ENCODE measurements at places on chromosomes 5 and 9.

GRCh38 chr9:110133059-110133458 is 74.9 kb downstream of the C9orf152 start:
- no peak for DNase-seq

GRCh38 chr9:93612796-93613154 is 36.4 kb downstream of the PHF2 start:
- no peak for DNase-seq

- no peak for DNase-seq
Measured at GRCh38 chr9:77020413-77021290, 1.2 kb downstream of the FOXB2 start.

DNA sequence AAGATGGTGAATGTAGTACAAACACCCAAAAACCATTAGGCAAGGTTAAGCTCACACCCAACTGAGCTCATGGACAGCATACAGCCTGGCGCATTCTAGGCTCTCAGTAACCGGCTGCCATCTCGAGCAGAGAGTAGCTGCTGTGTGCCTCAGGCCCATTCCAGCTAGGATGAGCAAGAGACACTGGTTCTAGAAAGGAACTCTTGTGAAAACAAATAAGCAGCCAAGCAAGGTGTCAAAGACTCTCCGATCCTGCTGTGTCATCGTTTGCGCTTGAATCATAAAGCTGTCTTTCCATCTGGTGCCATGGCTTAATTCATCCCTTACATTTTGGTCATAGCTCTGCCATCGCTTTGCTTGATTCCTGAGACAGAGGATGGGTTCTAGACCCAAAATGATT is 135.4 kb upstream of the MSX2 start:
- DNase-seq = no peak

- no peak for DNase-seq
Measured at GRCh38 chr5:4028384-4028783, 432.8 kb downstream of the IRX1 start.

GRCh38 chr5:531749-532315 is 7.6 kb upstream of the SLC9A3 start:
- no peak for DNase-seq

DNA sequence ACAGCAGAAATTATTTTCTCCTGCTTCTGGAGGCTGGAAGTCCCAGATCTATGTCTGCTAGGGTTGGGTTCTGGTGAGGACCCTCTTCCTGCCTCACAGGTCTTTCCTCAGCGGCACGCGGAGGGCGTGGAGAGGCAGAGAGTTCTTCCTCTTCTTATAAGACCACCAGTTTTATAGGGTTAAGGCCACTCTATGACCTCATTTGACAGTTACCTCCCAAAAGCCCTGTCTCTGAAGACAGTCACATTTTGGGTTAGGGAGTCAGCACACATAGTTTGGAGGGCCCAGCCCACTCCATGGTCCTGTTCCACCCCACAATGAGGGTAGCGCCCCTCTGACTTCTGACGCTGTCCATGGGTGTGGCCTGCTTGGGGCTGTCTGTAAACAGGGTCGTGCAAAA is 46.7 kb downstream of the TRIP13 start:
- DNase-seq = no peak

DNA sequence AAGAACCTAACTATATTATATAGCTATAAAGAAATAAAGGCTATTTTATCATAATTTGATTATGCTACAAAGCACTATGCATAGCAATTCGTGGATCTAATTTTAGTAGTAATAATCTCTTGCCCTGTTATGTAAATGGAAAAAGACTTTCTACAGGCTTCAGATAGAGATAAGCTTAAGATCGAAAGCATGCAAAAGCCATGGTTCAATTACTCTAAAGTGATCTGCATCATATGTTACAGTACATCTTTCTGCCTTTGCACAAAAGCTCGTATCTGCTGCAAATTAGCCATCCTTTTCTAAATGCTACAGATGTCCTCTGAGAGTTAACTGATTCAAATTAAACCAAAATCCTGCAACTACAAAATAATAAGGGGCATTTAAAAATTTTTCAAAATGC is 234.8 kb upstream of the TMEM161B start:
- no peak for DNase-seq

DNA sequence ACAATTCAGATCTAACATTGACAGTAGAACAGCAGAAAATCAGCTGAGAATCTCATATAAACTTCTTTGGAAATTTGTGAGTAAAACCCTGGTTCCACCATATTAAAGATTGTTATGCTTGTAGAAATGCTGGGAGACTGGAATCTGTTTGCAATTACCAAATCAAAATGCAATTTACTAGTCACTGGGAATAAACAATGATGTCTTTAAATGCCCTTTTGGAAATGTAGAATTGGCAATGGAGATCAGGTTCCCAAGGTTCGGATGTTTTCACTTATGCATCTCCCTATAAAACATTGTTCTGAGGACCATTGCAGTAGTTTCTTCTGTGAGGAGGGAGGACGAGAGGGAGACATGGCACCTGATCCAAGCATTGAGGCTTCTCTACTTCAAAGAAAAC is 384.4 kb downstream of the TMEM167A start:
- DNase-seq = no peak

DNA sequence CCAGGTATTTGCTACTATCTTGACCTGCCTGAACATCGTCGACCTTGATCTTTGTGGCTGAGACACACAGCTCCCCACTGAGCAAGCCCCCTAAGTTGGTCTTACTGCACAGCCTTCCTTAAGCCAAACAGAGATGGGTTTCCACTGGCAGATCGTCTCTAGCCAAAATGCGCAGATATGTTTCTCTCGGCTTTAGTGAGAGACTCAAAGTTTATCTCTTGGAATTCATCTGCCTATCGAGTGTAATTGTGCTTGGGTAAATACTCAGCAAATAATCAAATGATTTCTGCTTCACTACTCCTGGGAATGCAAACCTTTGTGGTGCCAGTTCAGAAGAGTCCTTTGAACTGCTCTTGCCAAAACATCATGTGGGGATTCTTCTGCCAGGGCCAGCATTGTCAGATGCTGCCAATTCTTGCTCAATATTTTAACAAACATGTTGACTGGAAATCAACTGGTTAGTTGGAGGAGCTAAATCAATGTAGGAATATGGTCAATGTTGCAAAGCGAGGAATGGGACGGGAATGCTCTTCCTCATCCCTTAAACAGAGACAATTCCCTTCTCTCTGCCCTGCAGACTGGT is 141.2 kb upstream of the SLC28A3 start:
- no peak for DNase-seq

DNA sequence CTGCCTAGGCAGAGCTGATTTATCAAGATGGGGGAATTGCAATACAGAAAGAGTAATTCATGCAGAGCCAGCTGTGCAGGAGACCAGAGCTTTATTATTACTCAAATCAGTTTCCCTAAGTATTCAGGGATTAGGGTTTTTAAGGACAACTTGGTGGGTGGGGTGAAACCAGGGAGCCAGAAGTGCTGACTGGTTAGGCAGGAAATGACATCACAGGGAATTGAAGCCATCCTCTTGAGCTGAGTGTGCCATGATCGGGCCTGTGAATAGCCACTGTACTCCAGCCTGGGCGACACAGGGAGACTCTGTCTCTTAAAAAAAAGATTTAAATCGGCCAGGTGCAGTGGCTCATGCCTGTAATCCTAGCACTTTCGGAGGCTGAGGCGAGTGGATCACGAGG is 45.3 kb upstream of the CDK5RAP2 start:
- DNase-seq = no peak

GRCh38 chr5:92548346-92548745 is 1032.7 kb downstream of the NR2F1-AS1 start:
- no peak for DNase-seq

DNA sequence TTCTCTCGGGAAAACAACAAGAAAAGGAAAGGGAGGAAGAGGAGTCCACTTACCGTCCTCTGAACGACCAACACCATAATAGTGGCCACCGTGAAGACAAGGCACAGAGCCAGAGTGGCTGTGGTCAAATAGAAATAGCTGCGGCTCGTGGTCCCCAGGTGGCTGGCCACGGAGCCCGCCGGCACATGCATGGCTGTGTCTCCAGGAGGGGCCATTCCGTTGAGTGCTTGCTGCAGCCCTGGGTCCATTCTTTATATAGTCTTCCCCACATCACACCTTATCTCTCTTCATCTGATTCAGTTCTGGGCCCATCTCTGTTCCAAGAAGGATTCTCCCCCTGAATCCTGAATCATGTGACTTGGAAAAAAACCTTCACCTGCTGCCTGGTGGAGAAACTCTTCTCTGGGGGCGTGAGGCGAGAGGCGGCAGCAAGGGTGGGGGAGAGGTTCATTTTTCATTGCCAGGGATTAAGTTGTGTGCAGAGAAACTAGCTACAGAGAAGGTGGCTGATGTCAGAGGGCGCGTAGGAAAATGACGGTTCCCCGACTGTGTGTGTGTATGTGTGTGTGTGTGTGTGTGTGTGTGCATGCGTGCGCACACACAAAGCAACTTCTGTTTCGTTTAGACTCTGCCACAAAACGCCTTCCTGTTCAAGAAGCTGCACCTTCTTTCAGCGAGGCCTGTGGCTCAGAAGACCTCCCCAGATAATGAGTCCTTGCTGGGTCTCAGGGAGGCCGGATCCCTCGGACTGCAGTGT is at the start of gene TNFSF8:
Gene TNFSF8 (minus strand): TSS at position 536 of the 757 bp plus-strand sequence. CDS start 288 bp downstream, at position 248.
- DNase-seq = peak; percentile 29

- DNase-seq = no peak
Measured at GRCh38 chr9:4615251-4615650, 46.8 kb upstream of the PLPP6 start.

DNA sequence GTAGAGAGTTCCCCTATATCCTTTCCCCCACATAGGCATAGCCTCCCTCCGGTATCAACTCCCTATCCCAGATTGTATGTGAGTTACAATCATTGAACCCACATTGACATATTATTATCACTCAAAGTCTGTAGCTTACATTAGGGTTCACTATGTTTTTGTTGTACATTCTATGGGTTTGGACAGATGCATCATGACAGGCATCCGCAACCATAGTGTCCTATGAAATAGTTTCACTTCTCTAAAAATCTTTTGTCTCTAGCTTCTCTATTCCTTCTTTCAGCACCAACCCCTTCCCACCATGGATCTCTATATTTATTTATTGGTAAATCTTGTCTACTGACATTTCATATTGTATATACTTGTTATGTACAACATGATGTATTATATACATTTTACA is 31.6 kb downstream of the TAF11L14 start:
- no peak for DNase-seq

DNA sequence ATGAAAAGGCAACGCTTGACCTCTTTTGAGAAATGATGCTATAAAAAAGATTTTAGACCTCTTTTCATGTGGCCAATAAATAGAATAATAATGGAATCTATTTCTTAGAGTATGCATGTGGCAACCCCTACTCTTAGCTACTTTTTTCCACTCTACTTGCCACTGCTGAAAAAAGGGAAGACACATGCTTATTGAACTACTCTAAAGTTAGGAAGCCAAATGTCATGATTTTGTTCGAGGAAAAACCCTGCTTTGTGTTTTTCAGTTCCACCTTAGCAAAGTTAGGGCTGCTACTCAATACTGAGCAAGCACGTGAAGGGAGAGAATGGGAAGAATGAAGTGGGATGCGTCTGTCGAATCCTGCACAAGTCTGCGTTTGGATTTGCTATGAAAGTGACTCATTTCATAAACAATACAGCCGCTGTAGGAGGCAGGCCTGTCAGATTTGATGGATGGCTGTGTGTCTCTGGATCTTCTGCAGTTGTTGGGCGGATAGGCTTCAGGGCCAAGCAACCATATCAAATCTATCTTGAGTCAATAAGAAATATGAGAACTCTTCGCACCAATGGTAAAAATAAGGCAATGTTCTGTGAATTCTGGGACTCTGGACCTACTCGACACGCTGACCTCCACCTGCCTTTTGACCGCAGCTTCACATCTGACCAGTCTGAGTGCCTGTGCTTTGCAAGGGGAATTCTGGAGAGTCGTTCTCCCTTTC is 333.6 kb downstream of the PIK3R1 start:
- DNase-seq = no peak

DNA sequence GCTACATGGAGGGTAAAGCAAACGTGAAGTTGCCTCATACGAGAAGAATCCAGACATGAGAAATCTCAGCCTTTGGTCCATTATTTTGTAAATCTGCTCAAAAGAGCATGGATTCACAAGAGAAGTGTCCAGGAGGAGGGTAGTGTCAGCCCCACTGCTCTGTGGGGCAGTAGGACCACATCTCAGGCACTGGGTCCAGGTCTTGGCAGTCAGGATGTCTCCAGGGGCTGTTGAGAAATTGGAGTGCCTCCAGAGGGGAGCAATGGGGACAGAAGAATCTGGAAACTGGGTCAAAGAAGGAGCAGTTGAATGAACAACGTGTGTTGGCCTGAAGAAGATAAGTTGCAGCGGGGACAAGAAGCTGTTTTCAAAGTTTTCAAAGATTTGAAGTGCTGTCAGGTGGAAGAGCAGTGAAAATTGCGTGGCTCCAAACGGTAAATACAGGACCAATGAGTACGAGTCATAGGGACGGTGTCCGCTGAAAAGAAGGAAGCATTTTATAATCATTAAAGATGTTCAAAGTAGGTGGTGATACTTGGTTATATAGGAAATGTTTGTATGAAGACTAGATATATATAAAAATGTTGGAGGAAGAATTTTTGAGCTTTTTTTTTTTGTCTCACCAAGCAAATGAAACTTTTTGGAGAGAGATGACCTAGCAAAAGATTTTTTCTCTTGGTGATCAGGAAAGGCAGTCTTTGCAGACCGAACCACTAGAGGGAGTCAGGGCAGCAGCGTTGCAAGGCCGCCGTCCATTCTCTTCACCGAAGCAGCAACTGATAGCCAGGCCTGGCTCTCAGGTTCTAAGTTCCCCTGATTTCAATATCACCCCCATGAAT is 57.1 kb upstream of the ZBED3 start:
- peak; percentile 74 for DNase-seq

- no peak for DNase-seq
Measured at GRCh38 chr5:17229313-17229712, 11.9 kb downstream of the BASP1 start.

GRCh38 chr5:172336676-172337285 is 53.2 kb upstream of the UBTD2 start:
- DNase-seq = no peak

- no peak for DNase-seq
Measured at GRCh38 chr9:76949865-76950264, 44.0 kb upstream of the PRUNE2 start.

DNA sequence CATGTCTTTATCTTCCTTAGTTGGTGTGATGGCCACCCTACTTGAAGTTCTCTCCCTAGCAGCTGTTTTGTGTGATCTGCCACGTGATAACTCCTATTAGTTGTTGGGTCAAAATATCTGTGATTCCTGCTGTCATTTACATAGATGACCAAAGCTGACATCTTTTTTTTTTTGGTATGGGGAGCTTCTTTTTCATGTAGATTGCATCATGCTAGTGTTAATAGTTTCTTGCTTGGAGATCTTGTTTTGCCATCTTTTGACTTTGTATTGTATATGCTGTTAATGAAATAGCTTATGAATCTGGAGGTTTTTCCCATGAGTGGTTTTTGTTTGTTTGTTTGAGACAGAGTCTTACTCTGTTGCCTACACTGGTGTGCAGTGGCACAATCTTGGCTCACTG is 243.8 kb downstream of the KDM4C start:
- no peak for DNase-seq

- DNase-seq = no peak
Measured at GRCh38 chr9:3972687-3973086, 327.2 kb downstream of the GLIS3 start.

- peak; percentile 49 for DNase-seq
Measured at GRCh38 chr5:17190242-17190778, 27.1 kb upstream of the BASP1 start.
